ENCODE measurements at places on chromosomes 4 and X.

DNA sequence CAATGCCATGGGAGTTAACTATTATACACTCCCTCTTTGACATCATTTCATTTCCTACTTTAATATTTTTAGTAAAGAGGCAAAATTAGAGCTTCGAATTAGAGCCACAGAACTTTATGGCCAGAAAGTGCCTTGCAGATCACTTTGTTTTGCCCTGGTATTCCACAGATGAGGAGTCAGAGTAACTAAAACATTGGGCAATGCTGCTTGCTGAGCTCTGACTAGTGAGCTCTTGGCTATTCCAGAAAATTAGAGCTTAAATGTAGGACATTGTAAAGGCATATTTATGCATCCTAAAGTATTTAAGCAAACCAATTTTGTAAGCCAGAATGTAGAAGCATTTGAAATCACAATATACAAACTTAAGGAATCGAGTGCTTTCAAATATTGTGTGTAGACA is 6.3 kb upstream of the ZNF827 start:
- no peak for DNase-seq

DNA sequence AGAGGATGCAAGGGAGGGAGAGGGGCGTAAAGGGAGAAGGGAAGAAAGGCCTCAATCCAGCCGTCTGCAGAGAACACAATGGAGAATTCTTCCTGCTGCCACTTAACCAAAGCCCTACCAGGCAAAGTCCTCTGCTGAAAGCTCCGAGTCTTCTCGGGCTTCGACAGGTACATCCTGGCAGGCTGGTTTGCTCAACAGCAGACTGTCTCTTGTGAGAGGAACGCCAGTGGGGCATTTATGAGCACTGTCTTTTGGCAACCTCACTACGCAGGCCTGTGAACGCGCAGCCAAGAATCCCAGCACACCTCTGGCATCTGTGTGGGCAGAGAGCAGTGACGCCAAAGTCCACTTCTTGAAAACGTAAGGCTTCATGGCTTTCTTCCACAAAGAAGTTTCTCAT is 207.5 kb upstream of the FAM9B start:
- no peak for DNase-seq

GRCh38 chr4:66906314-66906713 is 639.0 kb downstream of the CENPC start:
- no peak for DNase-seq

GRCh38 chr4:48725414-48725813 is 54.7 kb downstream of the FRYL start:
- no peak for DNase-seq

DNA sequence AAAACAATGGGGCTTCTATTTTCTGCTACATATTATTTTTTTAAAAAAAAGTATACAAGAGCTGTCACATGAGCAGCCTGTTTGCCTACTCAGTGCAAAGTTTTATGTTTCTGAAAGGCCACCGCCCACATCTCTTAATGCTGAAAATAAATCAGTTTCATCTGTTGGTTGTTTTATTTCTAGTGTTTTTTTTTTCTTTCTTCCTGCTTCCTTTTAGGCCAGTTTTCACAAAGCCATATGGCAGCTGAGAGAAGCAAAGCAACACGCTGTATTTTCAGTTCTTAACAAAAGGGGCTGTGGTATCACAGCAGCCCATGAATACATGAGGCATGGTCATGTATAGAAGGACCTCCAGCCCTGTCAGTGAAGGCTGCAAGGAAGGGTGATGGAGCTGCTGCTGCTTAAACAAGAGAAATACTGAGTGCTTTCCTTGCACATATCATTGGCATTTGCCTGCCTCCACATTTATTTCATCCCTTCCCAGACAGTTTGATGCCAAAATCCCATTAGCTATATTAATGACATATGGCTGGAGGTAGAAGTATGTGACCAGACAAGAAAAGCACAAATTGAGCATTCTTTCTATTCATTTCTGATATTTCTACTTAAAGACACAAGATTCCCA is 172.5 kb downstream of the PCDH18 start:
- no peak for DNase-seq

DNA sequence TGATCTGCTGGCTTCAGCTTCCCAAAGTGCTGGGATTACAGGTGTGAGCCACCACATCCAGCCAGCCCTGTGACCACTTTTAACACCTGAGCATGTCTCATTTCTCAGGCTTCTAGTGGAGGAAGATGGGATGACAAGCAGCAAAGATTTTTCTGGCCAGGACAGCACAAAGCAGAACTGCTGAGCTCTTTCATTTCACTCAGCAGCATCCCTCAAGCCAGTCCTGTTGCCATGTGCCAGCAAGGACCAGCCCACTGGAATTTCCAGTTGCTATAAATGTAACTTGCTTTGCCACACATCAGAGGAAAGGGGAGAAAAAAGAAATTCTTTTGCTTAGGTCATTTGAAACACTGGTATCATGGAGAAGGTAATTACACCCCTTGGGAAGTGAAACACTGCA is 75.9 kb downstream of the SLC9A7 start:
- no peak for DNase-seq

DNA sequence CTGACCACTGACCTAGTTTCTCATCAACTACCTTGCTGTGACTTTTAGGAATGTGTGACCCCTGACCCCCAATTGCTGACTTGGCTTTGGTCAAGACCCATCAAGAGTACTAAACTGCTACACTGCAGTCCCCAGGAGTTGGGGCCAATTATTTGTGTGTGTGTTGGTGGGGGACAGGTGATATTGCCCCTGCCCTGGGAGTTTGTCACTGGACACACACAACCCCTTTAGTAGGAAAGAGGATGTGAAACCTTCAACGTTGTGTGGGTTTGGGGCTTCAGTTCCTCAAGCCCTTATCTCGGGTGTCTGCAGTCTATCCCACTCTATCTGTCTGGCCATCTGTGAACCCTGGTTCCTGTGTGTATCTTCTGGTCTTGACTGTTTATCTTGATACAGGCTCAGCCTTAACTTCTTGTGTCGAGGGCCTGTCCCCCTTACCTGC is 6.5 kb downstream of the SASH3 start:
- DNase-seq = no peak

GRCh38 chrX:10828036-10828435 is 207.7 kb upstream of the MID1 start:
- DNase-seq = no peak

DNA sequence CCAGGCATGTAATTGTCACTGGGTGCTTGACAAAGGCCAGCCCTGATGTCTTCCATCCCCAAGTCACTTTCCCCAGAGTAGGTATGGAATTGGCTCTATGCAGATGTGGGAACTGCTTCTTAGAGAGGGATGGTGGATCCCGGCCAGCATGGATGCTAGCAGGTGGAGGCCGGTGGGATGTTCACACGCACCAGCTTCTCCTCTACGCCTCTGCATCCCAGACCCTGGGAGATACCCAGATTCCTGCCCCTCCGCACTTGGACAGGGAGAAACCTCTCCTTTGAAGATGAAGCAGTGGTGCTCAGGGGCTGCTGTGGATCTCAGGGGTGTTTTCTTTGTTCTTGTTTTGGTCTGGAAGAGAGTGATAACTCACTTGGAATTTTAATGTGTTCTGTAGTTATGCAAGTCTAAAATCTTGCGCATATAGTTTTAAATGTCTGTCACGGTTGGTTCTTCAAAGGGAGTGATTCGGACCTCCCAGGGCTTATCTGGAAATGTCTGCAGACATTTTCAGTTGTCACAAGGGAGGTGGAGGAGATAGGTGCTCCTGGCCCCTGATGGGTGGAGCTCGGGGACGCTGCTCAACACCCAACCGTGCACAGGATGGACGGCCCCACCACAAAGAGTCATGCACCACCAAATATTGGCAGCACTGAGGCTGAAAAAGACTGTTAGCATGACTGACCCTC is 308.0 kb downstream of the DHRSX start:
- no peak for DNase-seq

GRCh38 chr4:153229545-153229944 is 25.3 kb downstream of the TRIM2 start:
- no peak for DNase-seq

DNA sequence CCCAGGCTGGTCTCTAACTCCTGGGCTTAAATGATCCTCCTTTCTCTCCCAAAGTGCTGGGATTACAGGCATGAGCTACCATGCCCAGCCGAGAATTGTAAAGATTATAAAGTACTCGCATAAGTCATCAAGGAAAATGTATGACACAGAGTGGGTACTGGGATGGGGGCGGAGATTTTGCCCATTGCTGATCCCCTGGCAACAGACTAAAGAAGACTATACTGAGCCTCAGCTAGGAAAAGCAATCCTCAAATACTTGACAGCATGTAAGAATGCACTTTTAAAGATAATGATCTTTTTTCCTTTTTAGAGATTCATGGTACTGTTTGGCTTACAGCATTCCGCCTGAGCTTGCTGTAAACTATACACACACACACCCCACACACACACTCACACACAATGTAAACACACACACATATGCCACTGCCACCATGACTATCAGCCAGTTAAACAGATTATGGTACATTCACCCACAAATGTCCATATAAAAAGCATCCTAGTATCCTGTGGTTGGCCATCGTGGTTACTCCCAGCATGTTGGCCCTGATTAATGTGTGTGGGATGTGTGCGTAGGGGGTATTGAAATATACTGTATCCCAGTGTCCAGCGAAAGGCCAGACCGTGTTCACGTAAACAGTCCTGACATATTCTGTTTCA is 113.0 kb downstream of the AMELX start:
- DNase-seq = no peak

DNA sequence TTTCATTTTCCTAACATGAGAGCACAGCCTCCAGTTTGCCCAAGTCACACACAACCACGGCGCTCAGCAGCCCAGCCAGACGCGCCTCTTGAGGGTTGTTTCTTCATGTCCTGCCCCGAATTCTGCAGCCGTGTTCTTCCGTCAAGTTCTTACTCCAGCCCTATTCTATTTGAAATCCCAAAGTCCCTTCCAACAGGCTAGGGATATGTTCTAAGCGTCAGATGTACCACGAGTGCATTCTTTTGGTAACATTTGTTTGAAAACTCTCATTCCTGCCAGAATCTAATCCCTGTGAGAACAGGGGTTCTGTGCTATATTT is 23.1 kb downstream of the ACSL1 start:
- DNase-seq = no peak

GRCh38 chr4:26185436-26185835 is 135.4 kb upstream of the RBPJ start:
- no peak for DNase-seq

DNA sequence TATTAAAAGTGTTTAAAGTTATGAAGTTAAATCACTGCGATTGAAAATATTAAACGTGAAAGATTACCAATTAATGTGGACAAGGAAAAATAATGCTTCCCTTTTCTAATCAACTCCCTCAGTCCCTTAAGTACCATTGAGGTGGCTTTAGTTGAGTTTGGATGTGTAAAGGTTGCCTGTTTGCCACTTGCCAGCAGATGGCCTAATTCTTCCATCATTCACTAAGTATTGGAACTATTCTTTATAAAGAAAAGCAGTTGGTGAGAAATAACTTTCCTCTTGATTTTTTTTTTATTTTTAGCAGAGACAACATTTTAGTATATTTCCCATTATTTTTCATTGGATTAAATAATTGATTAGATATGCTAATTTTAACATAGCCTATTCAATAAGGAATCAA is 295.9 kb upstream of the TACR3 start:
- no peak for DNase-seq

DNA sequence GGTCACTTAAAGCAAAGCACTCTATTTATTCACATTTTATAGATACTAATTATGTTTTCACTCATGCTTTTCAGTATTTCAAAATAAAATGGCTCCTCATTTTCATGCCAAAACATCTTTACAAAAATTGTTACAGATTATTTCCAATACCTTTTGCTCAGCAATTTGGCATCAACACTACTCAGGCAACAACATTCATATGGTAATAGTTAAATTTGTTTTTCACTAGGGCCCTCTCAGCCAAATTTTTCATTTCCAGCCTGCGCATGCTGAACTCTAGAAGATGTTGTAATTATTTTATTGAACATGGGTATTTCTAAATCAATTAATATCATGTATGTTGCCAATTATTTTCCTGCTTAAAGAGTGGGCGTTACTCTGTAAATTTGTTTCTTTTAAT is 225.6 kb downstream of the ANTXR2 start:
- no peak for DNase-seq

DNA sequence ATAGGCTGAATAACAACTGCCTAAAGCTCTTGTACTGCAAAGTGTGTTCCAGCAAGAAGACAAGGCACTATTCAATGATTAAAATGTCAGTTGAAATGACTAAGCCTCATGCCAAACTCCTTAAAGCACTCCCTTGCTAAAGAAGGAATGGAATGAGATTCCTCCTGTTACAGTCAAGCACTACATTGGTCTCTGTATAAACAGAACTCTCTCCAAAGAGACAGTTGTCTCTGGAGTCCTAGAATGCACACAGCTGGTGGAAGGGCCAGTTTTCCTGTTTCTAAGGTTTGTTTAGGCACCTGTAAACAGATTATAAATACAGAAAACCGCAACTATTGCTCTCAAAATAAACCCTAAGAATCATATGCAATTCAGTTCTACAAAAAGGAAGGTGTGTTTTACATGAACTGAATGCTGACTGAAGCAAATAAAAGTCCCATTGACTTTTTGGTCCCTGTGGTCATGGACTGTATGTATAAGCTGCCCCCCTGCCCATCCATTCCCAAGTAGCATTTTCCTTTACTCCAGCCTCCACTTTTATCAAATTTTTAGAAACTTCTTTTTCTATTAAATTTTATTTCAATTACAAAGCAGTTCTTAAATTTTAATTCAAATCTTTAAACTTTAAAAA is 47.0 kb downstream of the FAT1 start:
- no peak for DNase-seq

GRCh38 chrX:1207496-1208025 is 4.9 kb downstream of the CRLF2 start:
- DNase-seq = no peak

GRCh38 chrX:96763608-96764007 is 79.0 kb downstream of the DIAPH2 start:
- DNase-seq = no peak

GRCh38 chr4:147355032-147355656 is 125.8 kb upstream of the EDNRA start:
- no peak for DNase-seq

DNA sequence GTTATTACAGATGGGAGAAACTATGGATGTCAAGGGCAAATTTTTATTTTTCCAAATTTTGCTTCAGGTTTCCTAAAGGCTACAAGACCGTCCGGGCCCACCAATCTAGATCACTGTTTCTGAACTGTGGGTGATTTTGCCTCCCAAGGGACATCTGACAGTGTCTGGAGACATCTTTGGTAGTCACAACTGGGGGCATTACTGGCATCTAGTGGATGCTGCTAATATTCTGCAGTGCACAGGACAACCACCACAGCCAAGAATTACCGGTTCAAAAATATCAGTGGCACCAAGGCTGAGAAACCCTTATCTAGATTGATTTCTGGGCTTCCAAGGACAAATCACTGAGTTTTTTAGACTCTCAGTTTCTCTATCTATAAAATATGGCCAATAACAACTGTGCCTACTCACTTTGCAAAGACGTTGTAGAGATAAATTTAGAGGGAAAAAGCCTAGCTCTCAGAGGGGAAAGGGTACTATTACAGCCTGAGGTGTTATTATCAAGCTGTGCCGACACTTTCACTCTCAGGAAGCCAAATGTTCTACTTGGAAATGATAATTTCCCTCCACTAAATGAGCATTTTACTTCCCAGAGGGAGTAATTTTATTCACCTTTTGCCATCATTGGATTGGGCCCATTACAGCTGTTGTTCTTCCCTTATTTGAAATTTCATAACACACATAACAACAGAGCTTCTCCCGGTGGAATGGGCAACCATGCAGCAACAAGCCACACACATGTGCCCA is 442.1 kb downstream of the CENPC start:
- DNase-seq = no peak

All from left forelimb (tissue), 1 donor.